Urinary bladder (tissue), 4 donors: ENCODE measurements at places on chromosomes 13 and 19.

DNA sequence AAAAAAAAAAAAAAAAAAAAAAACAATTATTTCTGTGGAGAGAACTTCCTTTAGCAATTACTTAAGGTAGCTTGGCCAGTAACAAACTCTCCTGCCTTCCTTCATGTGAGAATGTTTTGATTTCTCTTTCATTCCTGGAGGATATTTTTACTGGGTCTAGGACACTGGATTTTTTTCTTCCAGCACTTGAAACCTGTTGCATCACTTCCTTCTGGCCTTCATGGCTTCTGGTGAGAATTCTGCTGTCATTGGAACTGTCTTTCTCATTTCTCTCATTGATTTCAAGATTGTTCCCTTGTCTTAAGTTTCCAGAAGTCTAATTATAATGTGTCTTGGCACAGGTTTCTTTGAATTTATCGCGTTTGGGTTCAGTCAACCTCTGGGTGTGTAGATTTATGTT, 19.3 kb upstream of the RAB20 start:
- DNase-seq = no peak

DNA sequence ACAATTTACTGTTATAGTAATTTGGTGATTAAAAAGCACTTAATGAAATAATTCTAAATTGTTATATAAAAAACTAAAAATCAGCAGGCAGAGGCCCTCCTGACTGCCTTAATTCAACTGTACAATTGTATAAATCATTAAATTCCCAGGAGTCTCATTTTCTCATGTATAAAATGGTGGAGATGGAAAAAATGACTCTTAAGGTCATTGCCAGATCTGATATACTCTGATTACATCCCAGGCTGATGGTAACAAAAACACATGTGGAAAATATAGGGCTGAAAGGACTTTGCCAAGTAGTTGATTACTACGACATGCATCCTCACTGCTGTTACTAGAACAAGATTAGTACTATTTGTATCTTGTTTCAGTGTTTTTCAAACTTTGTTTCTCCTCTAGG, 1020.0 kb upstream of the SLC10A2 start:
- DNase-seq = peak; percentile 11

GRCh38 chr13:66661336-66661735, 568.8 kb downstream of the PCDH9 start:
- DNase-seq = no peak

- DNase-seq = no peak
Observed at GRCh38 chr13:24630851-24631620, 49.2 kb upstream of the ATP12A start.
